ENCODE measurements at places on chromosomes 13 and 19. TPM values are rescaled to one million over a fixed set of nuclear protein-coding genes. Genes with fewer than 3 reads are reported as not detected.

FKRP gene
- 14.6 TPM for polyA plus RNA-seq

B3GLCT gene
- 1.6 TPM for polyA plus RNA-seq

POGLUT2 gene
- 0.54 TPM for polyA plus RNA-seq

ZNF565 gene
- polyA plus RNA-seq: 2.3 TPM

SYNE4 gene
- polyA plus RNA-seq: 3.0 TPM

ASF1B gene
- polyA plus RNA-seq: 15.5 TPM

Data from small intestine (tissue), 16 donors.